HEK293T (cell line): ENCODE measurements at places on chromosomes 12 and 14.

GRCh38 chr12:131848753-131849152 lies 20.6 kb downstream of the MMP17 start:
- no peak for DNase-seq

DNA sequence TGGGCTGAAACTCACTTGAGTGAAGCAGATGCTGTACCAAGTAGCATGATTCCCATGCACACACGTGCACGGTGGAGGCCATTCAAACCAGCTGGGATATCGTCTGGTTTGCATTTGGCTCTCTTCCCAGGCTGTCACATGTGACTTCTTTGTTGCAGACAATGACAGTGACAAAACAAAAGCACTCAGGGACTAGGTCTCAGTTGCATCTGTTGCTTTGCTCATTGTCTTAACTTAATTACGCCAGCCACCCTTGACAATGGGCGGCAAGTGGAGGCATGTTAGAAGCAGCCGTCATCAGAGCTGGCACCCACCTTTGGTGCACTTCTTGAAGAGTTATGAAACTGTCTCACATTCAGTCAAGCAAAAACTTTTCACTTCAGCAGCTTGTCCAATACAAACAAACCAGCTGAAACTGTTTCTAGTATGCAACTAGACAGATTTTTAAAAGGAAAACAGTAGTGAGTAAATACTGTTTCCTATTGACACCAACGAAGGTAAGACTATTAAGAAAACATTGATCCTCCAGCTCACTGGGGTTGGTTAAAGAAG lies 74.3 kb downstream of the IGF1 start:
- DNase-seq, result no peak

DNA sequence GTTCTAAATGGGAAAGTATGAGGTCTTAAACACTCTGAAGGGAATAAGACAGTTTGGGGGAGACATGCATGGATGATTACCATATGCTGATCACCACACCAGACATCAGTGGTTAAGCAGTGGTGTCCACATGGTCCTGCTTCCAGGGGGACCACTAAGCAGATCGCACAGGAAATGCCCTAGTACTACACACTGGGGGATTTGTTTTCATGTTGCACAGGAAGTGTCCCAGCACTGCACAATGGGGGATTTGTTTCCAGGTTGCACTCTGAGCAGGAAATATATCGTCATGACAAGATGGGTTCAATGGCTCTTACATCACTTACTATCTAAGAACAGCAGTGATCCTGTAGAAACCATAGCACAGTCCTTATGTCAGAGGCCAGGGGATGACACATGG lies 245.5 kb downstream of the BCL11B start:
- DNase-seq, result no peak

DNA sequence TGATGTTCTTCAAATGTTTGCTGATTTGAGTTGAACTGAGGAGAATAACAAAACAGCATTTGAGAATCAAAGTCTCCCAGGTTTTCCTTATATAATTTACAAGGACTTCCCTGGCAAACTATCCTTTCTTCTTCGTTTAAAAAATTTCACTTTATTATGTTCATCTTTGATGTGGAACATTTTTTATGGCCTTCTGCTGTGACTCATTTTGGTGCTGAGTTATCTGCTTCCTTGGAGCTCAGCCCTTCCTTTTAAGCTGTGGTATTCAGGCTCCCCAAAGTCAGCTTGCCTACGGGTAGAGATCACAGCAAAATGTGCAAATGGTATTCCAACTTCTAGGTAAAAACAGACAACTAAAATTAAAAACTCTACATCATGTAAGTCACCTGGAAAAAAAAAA lies 1.4 kb upstream of the ANO4 start:
- DNase-seq, result no peak

DNA sequence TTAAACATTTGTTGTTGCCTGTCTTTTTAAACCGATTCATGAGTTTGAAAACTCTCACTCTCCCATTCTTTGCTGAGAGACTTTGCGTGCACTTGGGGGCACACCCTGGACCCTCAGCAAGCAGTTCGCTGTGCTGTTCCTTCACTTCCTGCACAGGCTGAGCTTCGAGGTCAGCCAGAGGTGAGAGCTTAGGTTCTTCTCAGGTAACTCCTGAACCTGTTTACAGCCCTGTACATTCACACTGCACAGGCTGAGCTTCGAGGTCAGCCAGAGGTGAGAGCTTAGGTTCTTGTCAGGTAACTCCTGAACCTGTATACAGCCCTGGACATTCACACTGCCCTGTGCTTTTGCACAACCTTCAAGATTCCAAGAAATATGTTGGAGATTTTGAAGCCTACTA lies 9.8 kb upstream of the CLECL1 start:
- DNase-seq, result no peak

DNA sequence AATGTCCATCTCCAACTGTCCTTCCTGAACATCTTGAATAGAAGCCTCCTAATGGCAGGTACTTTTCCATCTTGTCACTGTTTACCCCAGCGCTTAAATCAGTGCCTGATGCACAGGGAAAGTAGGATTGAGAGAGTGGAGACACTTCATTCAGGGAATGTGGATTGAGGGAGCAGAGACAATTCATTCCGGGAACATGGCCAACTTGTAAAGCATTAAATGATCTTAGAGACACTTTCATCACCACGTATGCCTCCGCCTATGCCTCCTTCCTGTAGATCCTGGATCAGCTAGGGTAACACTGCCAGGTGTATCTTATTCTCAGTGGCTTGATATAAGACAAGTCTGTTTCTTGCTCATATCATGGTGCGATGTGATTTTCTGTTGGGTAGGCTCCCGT lies 67.6 kb upstream of the CSRP2 start:
- no peak for DNase-seq

- DNase-seq, result no peak
Observed at GRCh38 chr12:46233423-46233822, 35.4 kb downstream of the SLC38A1 start.

- peak; percentile 35 for DNase-seq
Observed at GRCh38 chr12:76878099-76878898, 520 bp downstream of the CSRP2 start.

GRCh38 chr12:104354868-104355570 lies 51.5 kb downstream of the EID3 start:
- DNase-seq, result no peak

DNA sequence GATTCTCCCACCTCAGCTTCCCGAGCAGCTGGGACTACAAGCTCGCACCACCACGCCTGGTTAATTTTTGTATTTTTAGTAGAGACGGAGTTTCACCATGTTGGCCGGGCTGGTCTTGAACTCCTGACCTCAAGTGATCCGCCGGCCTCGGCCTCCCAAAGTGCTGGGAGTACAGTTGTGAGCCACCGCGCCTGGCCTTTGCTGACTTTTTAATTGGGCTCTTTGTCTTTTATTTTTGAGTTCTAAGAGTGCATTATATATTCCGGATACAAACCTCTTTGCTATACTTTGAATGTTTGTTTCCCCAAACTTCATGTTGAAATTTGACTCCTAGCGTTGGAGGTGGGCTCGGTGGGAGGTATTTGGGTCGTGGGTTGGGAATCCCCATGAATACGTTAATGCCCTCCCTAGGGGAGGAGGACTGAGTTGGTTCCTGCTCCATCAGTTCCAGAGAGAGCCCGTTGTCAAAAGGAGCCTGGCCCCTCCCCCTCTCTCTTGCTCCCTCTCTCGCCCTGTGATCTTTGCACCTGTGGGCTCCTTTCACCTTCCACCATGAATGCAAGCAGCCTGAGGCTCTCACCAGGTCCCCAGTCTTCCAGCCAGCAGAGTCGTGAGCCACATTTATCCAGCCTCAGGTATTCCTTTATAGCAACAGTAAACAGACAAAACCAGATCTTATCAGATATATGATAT lies 103.2 kb upstream of the EVL start:
- DNase-seq, result no peak

- no peak for DNase-seq
Observed at GRCh38 chr14:50237427-50237826, 6.0 kb upstream of the SOS2 start.

DNA sequence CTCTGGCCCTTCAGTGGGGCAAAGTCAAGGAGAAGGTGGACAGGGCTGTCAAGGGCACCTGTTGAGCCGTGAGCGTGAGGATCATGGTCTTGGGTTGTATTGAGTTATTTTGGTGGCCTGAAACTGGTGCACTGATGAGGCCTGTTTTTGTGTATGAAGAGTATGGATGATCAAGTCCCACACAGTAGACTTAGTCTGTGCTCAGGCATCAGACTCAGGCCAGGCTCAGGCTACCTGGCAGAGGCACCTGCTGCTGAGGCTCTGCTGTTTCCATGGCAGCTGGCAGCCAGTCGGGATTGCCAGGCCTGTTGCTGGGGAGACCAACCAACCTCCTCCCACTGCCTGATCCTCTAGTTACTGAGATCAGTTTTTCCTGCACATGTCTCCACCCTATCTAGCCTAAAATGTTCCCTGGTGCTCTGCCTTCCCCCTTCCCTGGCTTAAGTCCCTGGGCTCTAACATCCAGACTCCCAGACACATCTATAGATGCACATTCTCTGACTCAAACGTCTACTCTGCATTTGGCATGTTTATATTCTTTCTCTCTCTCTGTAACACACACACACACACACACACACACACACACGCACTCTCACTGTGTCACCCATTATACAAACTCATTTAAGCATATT lies 5.1 kb downstream of the JPH4 start:
- DNase-seq, result no peak

DNA sequence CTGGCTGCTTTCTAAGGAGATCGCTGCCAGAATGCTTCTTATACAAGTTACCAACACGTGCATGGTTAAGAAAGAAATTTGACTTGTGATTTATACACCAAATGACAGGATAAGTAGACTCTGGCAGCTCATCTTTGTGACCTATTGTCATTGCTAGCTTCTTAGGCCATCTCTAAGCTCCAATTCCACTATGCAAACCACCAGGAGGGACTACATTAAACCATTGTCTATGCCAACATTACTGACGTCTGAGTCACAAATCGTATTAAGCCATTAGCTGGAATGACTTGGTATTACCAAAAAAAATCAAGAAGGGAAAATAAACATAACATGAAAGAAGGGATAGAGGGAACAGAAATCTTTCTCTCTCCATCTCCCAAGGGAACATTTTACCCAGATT lies 15.8 kb upstream of the VPS33A start:
- DNase-seq, result no peak

DNA sequence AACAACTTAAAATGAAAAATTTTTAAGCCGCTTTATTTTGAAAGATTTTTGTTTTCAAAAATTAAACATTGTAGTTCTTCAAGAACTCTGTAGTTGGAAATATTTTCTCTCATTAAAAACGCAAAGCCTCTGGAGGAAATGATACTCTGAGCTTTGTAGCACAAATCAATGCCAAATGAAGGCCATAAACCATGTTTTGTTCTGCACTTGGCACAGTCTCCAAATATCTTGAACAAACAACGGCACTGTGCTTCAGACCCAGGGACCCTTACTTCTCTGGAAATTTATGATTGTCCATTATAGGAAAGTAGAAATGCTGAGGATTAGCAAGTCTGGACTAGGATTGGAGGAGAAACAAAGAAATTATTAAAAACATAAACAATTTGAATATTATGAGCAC lies 160.8 kb upstream of the BMP4 start:
- no peak for DNase-seq

DNA sequence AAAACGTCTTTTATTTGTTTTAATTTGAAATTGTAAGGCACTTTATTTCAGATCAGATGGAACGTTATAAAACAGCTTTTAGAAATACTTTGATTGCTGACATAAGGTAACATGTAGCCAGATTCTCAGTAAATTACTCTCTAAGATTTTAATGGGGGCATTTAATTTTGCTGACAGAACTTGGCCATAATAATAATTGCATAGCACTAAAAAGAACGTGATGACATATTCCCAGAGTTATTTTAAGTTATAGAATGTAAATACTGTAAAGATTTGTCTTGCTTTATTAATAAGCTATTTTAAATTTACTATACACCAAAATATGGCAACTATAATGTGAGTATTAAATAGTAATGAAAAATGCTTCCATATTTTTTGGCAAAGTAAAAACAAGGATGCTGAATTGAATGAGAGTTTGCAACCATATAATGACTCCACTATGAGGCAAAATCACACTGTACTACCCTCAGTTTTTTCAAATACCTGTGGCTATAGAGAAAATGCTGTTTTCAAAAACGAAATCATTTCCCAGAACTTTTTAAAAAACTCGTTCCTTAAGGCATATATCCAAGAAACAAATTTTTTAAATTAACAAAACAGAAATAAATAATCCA lies 876 bp downstream of the LUM start:
- DNase-seq, result no peak

DNA sequence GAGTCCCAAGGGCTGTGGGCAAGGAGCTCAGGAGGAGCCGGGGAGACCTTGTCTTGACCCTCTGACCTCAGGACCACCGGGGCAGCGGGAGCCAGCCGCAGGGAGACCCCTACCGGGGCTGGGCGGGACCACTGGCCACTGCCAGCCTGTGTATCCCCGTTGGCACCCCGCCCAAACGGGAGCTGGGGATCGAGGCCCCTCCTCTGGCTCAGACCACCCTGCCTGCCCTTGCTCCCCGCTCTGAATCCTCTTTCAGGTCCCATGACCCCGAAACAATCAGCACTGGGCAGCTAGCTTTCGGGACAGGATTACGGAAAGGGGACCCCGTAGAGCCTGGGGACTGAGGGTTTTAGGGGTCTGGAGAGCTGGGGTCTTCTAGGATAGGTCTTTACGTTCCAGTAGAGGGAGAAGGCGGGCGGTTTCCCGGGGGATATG lies 1.3 kb downstream of the GLI1 start:
- no peak for DNase-seq

- DNase-seq, result no peak
Observed at GRCh38 chr14:70804556-70805162, 4.7 kb downstream of the MAP3K9 start.

DNA sequence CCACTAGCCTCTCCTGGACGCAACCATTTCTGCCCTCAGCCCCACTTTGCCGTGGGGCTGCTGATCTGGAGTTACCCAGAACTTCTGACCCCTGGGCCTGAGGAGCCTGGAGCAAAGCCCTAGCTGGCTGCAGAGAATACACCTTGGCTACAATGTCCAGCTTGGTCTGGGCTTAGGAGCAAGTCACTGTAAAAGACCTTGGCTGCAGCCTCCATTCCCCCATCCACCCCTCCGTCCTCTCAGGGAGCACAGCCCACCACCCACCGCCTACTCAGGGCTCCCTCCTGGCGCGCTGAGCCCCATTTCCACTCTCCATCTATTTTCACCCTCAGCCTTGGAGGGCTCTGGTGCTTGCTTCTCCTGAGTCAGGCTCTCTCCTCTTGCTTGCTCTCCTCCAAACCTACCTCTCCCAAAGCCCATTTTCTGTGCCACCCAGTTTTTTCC lies 42.9 kb downstream of the ERH start:
- DNase-seq, result no peak

DNA sequence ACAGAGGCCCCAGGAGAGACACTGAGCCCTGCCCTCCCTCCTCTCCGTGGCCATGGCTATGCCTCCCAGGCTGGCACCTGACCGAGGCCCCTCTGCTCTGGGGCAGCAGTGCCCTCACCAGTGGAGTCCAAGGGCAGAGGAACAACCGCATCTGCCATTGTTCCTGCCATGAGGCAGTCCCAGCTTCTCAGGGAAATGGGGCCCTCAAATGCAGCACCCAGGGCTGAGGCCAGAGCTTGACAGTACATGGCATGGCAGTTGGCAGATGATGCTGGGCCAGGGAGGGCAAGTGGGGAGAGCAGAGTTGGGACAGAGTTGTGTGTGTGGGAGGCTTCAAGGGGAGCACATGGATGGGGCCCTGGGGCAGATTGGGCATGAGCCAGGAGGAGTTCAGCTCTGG lies 21.1 kb upstream of the KRT77 start:
- DNase-seq, result no peak

GRCh38 chr14:55301437-55302121 lies 30.4 kb downstream of the FBXO34 start:
- no peak for DNase-seq
